Activated T-cell treated with anti-CD3 and anti-CD28 coated beads, Interleukin-2, amount 50 U/mL, for 72 hours (primary cell): ENCODE measurements at places on chromosomes 4 and X.

- DNase-seq: no peak
Observed at GRCh38 chr4:153643406-153644383, 40.4 kb upstream of the TLR2 start.

DNA sequence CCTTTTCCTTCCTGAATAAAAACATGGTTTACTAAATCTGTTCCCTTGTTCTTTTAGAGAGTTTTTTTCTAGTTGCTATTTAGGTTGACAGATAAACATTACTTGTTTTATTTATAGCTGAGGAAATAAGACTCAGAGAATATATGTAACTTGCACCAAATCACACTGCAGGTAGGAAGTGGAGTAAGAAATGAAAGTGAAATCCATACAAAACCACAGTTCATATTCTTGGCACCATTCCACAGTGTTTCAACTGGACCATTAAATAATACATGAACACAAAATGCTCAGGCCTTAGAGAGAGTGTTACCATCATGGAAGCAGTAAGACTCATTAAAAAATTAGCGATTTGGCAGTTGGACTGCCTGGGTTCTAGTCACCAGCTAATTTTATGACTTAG, 326.9 kb upstream of the SLIT2 start:
- DNase-seq: no peak

- DNase-seq: no peak
Observed at GRCh38 chrX:5807181-5807580, 421.5 kb downstream of the NLGN4X start.

GRCh38 chrX:39823854-39824253, 273.9 kb downstream of the BCOR start:
- no peak for DNase-seq

GRCh38 chr4:169205075-169205743, 65.5 kb downstream of the SH3RF1 start:
- no peak for DNase-seq
